Right kidney (tissue), 9 donors: ENCODE measurements at places on chromosomes 4 and X.

GRCh38 chrX:104137496-104137895, 19.3 kb downstream of the SLC25A53 start:
- no peak for DNase-seq

GRCh38 chr4:87326460-87326859, 3.8 kb upstream of the HSD17B13 start:
- DNase-seq, result no peak

- no peak for DNase-seq
Observed at GRCh38 chr4:108006361-108006760, 16.7 kb downstream of the HADH start.

DNA sequence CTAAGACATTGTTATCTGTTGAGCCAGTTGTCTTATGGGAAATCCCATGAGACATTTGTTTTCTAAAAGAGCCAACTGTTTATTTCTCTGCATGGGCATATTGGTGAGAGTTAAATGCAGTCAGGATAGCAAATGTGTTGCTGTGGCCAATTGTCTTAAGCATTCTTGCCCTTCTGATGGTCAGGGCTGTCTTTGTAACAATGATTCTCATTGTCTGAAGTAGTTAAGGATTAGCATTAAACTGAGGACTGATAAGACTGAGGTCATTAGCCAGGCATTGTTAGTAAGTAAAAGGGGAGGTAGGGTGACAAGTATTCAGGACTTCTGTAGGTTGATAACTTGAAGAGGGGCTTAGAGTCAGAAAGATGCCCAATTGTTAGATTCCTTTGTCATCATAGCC, 11.2 kb upstream of the MORF4L2 start:
- no peak for DNase-seq

DNA sequence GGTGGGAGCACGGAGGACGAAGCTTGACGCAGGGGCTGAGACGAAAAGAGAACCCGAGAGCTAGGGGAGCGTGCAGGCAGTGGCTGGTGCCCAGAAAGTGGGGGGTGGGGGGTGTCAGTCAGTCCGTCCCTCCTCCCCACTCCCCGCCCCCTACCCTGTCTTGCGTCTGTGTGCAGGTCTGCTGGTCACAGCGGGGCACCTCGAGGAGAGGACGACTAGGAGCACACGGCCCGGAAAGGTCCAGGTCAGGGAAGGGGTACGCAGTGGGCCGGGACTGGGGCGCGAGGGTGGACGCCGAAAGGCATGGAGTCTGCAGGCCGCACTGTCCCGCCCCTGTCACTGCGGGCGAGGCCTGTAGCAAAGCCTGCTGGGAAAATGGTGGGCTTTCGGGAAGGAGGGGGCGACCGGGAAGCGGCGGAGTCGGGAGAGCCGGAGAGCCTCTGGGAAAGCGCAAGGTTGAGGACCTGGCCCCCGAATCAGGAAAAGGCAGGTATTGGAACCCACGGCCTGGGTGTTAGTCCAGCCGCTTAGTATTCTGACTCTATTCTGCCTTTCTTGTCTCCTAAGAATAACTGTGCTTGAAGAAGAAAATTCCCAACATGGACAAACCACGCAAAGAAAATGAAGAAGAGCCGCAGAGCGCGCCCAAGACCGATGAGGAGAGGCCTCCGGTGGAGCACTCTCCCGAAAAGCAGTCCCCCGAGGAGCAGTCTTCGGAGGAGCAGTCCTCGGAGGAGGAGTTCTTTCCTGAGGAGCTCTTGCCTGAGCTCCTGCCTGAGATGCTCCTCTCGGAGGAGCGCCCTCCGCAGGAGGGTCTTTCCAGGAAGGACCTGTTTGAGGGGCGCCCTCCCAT, 769 bp downstream of the TCEAL1 start:
- DNase-seq, result peak; percentile 77
